B cell (primary cell): ENCODE measurements at places on chromosomes 12 and 14.

GRCh38 chr14:71469643-71470335 lies 462.4 kb upstream of the RGS6 start:
- no peak for DNase-seq

DNA sequence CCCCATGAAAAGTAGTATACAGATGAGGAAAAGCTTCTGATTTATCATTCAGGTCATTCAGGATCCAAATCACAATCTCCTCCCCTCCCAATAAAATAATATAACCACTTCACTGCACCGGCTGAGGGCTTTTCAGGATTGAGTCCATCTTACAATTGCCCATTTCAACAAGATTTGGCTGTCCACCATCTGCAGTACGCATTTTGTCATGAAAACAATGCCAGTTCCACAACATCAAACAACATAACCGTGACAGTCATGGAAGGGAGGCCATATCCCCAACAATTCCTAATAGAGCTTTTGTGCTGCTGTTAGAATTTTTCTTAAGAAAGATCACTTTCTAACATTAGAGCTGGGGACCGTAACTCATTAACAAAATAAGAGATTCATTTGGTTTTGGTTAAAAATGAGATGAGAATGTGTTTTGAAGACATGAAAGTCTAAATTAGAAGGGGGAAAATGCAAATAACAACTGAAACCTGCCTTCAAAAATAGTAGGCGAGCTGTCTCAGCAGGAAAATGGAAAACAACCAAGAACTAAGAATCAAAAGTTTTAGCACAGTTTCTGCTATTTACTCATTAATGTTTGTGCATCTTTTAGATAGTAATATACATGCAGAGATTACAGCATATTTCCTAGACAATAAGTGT lies 38.3 kb upstream of the TMTC2 start:
- DNase-seq: no peak

DNA sequence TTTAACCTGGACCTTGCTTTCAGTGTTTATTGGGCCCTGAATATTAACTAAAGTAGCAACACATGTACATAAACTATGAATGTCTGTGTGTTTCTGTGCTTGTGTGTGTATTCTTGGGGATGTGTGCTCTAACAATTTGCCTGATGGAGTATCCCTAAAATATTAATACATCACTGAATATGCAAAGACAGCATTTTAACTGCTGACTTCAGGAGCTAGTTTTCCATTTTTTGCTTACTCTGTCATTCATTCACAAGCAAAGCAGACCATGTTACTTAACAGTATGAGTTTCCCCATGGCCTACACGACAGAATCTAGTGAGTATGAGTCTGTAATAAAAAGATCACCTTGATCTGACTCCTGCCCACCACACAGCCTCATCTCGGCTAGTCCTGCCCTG lies 402.8 kb downstream of the BCAT1 start:
- no peak for DNase-seq

DNA sequence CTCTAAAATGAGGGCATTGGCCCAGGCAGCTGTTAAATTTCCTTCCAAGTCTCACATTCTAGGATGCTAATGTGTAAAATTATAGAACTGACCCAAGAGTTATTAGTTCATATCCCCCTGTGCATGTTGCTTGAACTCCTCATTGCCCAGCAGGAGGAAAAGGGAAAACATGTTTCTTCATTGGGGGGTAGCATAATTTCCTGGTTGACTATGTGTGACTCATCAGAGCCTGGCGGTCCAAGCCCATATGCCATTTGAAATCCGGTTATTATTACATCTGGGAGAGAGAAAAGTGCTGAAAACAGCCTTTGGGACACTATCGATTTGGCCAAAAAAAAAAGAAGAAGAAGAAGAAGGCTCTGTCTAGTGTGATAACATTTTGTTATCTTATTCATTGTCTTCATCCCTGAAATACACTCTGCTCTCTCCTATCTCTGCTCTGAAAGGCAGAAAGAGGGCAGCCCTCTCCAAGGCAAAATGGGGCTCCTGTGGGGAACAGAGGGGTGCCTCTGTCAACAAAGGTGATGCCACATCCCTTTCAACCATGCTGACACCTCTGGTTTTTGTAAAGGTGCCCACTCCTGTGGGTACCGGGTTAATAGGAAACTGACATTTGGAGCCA lies 114.2 kb downstream of the DAD1 start:
- DNase-seq: no peak

- no peak for DNase-seq
Observed at GRCh38 chr14:71702786-71703185, 229.4 kb upstream of the RGS6 start.

DNA sequence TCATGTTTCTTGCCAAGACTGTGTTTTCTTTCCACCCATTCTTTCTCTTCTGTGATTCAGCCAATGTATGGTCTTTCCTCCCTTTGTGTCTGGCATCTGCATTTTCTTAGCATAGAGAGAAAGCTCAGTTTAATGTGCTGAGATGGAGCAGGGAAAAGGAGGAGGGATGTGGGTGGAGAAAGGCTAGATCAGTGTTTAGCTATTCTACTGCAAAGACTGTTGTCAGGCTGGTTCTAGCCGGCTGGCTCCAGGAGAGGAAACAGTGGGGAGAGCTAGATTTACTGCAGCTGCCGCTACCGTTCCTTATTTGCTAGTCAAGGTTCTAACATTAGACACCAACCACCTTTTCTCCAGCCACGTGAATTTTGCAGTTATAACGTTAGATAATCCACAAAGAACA lies 5.2 kb upstream of the RIMKLB start:
- peak; percentile 37 for DNase-seq

DNA sequence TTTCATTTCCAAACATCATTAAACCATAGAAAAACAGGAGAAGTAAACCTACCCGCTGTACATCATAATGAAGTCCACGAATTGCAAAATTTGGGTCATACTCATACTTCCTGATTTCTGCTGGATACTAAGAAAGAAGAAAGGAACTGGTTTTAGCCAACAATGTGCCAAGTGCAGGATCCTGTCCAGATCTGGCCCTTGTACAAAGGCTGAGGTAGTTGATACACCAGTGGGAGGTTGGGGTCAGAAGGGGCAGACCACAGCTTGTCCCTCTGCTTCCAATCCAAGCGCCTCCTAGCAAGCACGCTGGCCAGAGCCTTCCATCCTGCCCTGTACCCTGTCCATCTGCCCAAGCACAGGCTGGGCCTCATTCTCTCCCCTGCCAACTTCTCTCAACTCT lies 34.2 kb downstream of the NT5DC3 start:
- DNase-seq: no peak

GRCh38 chr14:60655119-60655897 lies 6.0 kb upstream of the SIX1 start:
- peak; percentile 30 for DNase-seq

DNA sequence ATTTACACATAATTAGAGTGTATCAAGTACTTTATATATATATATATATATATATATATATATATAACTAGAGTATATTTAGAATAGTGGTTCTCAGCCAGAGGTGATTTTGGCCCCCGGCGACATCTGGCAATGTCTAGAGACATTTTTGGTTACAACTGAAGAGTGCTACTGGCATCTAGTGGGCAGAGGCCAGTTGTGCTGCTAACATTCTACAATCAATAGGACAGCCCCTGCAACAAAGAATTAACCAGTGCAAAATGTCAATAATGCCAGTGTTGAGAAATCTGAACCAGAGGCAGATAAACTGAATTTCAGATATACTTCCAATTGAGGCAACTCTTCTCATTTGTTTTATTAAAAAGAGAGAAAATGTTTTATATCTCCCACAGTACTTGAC lies 8.9 kb downstream of the GTF2A1 start:
- DNase-seq: peak; percentile 64

DNA sequence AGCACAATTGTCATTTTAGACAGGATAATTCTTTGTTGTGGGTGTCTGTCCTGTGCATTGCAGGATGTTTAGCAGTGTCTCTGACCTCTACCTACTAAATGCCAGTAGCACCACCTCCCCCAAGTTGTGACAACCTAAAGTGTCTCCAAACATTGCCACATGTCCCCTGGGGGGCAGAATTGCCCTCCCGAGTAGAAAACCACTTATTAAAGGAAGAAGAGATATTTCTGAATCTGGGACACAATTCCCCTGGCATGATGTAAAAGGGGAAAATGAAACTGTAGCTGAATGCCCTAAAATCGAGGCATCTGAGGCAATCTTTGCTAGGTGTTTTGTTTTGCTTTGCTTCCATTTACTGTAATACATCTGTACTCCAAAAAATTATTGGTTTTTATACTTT lies 116.8 kb upstream of the NAP1L1 start:
- DNase-seq: no peak

GRCh38 chr12:38736821-38737220 lies 168.6 kb downstream of the CPNE8 start:
- no peak for DNase-seq

- no peak for DNase-seq
Observed at GRCh38 chr12:131011165-131012079, 57.7 kb downstream of the ADGRD1 start.

- DNase-seq: no peak
Observed at GRCh38 chr14:49816844-49817243, 35.7 kb downstream of the NEMF start.

- DNase-seq: no peak
Observed at GRCh38 chr14:104280902-104281767, 142.7 kb downstream of the KIF26A start.

GRCh38 chr14:104299993-104300761 lies 161.8 kb downstream of the KIF26A start:
- no peak for DNase-seq

GRCh38 chr14:25846246-25846645 lies 751.6 kb downstream of the NOVA1 start:
- no peak for DNase-seq

DNA sequence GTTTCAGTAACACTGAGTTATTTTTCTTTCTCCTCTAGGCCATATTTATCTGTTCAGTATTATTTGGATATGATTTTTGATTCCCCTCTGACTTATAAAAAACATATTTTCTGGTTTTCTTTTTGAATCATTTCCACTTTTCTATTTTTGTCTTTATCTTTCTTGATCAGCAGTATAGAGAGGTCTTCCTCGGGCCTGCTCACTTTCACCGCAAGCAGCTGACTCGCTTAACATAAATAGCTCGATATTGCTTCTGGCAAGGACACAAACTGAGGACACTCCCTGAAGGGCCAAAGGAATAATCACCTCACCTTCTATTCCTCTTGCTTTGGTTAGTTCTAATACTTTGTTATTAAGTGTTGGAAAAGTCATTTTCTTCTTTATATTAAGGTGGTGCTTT lies 25.8 kb upstream of the TRHDE start:
- no peak for DNase-seq

GRCh38 chr12:82758749-82759330 lies 72.1 kb downstream of the TMTC2 start:
- no peak for DNase-seq

DNA sequence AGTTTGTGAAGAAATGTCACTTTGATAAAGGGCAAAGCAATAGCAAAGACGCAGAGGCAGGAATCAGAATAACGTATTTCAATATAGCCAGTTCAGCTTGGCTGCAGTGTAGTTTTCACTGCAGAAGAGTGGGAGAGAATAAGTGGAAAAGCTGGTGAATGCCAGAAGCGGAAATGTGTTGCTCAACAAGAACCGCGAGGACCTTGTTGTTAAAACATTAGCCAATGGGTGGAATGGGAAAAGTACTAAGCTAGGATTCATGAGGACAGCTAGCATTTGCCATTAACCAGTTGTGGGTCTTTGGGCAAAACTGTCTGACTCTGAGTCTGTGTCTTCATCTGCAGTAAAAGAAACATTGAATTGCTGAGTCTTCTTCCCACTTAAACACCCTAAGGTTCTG lies 292.9 kb upstream of the GRIP1 start:
- no peak for DNase-seq

- no peak for DNase-seq
Observed at GRCh38 chr12:74515849-74516248, 21.8 kb upstream of the ATXN7L3B start.

- no peak for DNase-seq
Observed at GRCh38 chr12:100221523-100221922, 20.9 kb downstream of the ACTR6 start.

DNA sequence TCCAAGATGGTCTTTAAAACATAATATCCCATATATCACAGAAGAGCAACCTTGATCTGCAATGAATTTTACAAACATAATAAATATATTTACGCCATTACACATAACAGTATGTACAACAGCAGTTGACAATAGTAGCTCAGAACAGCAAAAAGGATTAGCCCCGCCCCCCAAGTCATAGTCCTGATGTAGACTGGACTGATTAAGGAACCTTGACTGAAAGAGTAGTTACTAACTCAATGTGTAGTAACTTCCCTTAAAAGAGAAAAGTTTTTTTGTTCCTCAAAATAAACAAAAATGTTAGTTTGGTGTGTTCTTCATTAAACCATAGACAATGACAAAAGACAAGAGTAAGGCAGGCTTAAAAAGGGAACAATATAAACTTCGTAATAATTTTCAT lies 44.5 kb downstream of the GTF2A1 start:
- DNase-seq: peak; percentile 19

GRCh38 chr12:2341051-2341751 lies 288.4 kb downstream of the CACNA1C start:
- no peak for DNase-seq
